ENCODE measurements at places on chromosomes 2 and 18.

- no peak for DNase-seq
These were observed 34.8 kb downstream of the USP34 start for GRCh38 chr2:61436092-61436491.

DNA sequence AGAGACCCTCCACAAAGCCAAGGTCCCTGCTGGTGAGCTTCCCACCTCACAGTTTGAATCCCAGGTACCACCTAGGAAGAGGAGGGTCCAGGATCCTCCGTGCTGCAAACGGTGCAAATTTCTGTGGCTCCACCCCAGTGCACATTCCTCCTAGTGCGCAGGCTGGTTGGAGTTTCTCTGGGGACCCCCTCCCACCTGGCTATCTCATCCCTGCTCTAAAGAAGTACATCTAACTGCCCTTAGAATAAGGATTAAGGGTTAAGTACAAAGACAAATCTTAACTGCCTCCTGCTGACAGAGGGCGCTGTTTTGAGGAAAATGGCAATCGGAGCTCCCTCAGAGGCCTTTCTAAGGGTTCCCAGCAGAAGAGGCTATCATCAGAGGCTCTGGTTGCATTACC is 109.6 kb upstream of the FSIP2 start:
- no peak for DNase-seq

DNA sequence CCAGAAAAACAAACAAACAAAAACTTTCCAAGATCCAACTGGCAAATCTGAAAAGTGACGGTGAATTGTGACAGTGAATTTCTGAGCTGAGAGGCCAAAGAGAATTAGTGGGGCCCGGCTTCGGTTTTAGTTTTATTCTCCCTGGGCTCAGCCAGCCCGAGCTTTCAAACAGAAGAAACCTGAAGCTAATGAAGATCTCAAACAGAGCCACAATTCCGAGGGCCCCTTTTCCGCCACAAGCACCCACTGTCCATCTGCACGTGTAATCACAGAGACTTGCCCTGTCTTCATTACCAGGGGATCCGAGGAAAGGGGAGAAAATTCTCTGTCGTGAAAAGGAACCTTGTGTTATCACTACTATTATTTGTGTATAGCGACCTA is 4.2 kb upstream of the ONECUT2 start:
- no peak for DNase-seq

GRCh38 chr2:85933753-85934594 is 45.2 kb upstream of the ST3GAL5 start:
- no peak for DNase-seq

GRCh38 chr2:144154205-144154604 is 365.7 kb downstream of the ZEB2 start:
- DNase-seq, result no peak

- DNase-seq, result no peak
These were observed 719.9 kb downstream of the ADCYAP1 start for GRCh38 chr18:1624612-1625011.

GRCh38 chr2:42367835-42368234 is 6.8 kb upstream of the COX7A2L start:
- DNase-seq, result no peak

GRCh38 chr2:241976296-241976695 is 106.8 kb downstream of the RTP5 start:
- DNase-seq, result no peak
